ENCODE measurements at places on chromosomes 7 and 10. TPM values are rescaled to one million over a fixed set of nuclear protein-coding genes. Genes with fewer than 3 reads are reported as not detected.

The VWDE gene
- 0.29 TPM for total RNA-seq

The DENND2A gene
- 0.41 TPM for total RNA-seq

The PRRT4 gene
- 0.36 TPM for total RNA-seq

The SPDYE11 gene
- not detected for total RNA-seq

The NME8 gene
- total RNA-seq, result not detected

The SNCG gene
- 12.8 TPM for total RNA-seq

The ABCC2 gene
- total RNA-seq, result 149 TPM

The GALNT17 gene
- total RNA-seq, result not detected

The OR2A7 gene
- total RNA-seq, result not detected

The MRLN gene
- total RNA-seq, result not detected

The PHF14 gene
- total RNA-seq, result 22.4 TPM

The PNLIP gene
- total RNA-seq, result not detected

The VGF gene
- 8.9 TPM for total RNA-seq

The STK31 gene
- 0.55 TPM for total RNA-seq

The MYL10 gene
- total RNA-seq, result not detected

The VAX1 gene
- total RNA-seq, result 1.3 TPM

The PAOX gene
- total RNA-seq, result 1.8 TPM

The LEP gene
- not detected for total RNA-seq

The CCL24 gene
- total RNA-seq, result not detected

The SPDYE2B gene
- not detected for total RNA-seq

The FEZF1 gene
- not detected for total RNA-seq

The ZNF804B gene
- total RNA-seq, result not detected

The FRAT1 gene
- total RNA-seq, result 1.8 TPM

The WDR86 gene
- not detected for total RNA-seq

The ICA1 gene
- total RNA-seq, result 1.0 TPM

The PON1 gene
- total RNA-seq, result 1.0 TPM

The GHRHR gene
- total RNA-seq, result not detected

The PRLHR gene
- not detected for total RNA-seq

The NEURL1 gene
- 0.50 TPM for total RNA-seq

The UCMA gene
- not detected for total RNA-seq

Measured in A549 treated with ZK216348 at 1 μM for 4 hours (cell line).